ENCODE measurements at places on chromosomes 1 and 21.

DNA sequence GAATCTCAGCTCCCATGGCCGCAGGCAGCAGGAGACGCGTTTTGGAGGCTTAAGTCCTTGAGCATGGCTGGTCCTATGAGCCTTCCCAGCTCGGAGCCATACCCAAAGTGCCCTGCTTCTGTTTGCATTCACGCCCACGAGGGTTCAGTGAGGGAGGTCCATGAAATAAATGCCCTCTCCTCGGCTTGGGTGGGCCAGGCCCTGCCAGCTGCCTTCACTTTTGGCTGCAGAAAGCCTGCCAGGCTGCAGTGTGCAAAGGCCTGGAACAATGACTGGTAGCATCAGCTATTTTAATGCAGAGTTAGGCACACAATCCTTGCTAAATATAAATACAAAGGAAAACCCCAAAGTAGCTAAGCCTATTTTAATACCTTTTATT is 49.4 kb downstream of the H3-3A start:
- DNase-seq, result no peak

GRCh38 chr1:25573591-25573930 is 30.2 kb downstream of the LDLRAP1 start:
- no peak for DNase-seq

GRCh38 chr21:18877917-18878316 is 474.3 kb upstream of the TMPRSS15 start:
- no peak for DNase-seq

- DNase-seq, result no peak
Observed at GRCh38 chr21:41232013-41232412, 64.1 kb downstream of the BACE2 start.

DNA sequence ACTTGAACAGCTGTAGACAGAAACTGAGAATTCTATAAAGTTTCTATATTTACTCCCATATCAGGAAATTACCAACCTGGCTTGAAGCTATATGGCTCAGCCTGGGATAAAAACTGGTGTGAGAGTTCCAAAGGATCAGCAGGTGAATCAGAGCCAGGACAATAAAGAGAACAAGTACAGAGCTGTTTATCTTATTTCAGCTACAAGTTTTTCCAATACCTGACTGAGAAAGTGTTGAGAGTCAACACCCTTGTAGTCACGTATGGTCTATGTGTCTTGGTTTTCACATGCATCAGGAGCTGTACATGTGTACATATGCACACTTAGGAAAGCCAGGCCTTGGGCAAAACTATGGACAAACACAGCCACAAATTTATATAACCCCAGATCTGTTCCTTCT is 40.7 kb upstream of the CXADR start:
- no peak for DNase-seq

Data from neuronal stem cell (in vitro differentiated cells).